ENCODE measurements at places on chromosomes 3 and 15.

- no peak for DNase-seq
These were observed 4.7 kb downstream of the KBTBD13 start for GRCh38 chr15:65081270-65081669.

GRCh38 chr3:193641440-193641775, 48.4 kb downstream of the OPA1 start:
- DNase-seq, result no peak

DNA sequence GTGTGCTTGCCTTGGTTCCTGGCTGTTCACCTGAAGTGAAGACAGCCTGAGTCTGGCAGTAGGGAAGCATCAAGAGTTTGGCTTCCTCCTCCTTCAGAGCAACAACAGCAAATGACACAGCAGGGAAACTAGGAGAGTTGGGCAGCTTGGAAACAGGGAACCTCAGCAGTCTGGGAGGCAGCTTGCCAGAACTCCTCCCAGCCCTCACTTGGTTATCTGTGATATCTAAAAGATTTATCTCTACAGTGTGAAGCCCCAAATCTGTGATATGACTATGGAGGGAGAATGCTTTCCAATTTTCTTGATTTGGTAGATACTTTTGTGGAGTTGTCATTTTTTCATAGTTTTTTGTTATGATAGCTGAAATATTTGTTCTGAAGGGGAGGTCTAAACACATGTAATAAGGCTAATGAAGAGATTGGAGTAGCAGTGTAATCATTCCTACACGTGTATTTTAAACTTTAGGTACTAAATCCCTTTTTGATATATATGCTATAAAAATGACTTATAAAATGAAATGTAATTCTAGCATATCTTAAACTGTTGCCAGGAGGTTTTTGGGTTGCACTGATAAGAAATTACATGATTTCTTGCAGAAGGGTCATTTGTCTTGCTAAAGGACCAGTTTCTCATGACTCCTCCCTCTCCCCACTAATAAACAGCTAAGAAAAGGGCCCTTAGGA, 20.8 kb downstream of the UBE2E1 start:
- DNase-seq, result no peak

DNA sequence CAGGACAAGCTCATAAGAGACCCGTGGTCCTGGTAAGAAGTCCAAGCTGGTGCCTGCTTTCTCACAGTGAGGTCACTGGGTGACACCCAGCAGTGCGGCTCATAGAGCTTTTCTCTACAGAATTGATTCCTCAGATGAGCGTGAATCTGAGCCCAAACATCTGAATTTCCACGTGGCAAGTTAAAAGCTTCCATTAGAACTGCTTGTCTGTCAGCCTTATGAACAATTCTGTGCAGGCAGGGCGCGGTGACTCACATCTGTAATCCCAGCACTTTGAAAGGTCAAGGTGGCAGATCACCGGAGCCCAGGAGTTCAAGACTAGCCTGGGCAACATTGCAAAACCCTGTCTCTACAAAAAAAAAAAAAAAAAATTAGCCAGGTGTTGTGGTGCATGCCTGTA, 113.1 kb upstream of the ABHD17C start:
- DNase-seq, result no peak

DNA sequence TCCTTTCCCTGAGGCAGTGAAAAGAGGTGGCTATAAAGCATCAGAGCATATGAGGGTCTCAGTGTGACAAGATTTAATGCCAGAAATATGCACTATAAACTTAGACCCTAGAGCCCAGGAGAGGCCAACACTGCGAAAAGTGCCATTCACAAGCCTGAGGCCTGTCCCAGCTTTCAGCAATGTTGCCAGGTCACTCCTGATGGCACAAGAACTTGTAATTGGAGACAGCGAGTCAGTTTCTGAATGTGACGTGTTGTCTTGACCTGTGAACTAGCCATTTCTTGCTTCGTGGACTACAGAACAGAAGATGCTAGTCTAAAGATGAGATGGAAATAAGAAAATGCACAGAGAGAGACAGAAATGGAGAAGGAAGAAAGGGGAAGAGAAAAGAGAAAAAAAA, 87.9 kb downstream of the WDR72 start:
- no peak for DNase-seq

DNA sequence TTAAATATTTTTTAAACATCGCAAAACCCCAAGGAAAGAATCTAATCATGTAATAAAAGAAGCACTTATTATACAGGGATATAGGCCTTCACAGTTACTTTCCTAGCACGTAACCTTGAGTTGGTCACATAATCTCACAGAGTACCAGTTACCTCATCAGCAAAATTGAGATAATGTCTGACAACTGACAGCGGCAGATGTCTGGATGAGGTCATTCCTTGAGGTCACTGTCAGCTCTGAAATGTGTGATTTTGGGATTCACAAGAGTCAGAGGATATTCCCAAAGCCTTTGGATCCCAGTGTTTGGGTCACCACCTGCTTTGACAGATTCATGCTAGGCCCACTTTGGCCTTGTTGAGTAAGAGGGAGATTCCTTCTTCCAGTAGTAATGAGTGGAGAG, 151.4 kb upstream of the SEMA6D start:
- no peak for DNase-seq

DNA sequence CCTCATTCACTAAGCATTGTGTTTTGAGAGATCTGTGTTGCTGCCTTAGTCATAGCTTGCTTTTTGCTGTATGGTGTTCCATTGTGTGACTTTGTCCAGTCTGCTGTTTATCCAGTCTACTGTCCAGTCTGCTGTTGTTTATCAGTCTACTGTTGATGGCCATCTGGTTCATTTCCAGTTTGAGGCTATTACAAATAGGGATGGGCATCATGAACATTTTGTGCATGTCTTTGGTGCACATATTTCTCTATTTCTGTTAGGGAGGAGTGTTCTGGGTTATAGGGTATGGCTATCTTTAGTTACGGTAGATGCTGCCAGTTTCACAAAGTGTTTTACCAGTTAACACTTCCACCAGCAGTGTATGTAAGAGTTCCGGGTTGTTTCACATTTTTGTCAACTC, 22.2 kb upstream of the CLEC3B start:
- DNase-seq, result no peak

- DNase-seq, result no peak
These were observed 69.7 kb downstream of the FMN1 start for GRCh38 chr15:33124811-33125210.

GRCh38 chr15:64749167-64749566, 26.2 kb downstream of the RBPMS2 start:
- no peak for DNase-seq

- DNase-seq, result no peak
These were observed 52.3 kb downstream of the PGPEP1L start for GRCh38 chr15:98955331-98955730.

DNA sequence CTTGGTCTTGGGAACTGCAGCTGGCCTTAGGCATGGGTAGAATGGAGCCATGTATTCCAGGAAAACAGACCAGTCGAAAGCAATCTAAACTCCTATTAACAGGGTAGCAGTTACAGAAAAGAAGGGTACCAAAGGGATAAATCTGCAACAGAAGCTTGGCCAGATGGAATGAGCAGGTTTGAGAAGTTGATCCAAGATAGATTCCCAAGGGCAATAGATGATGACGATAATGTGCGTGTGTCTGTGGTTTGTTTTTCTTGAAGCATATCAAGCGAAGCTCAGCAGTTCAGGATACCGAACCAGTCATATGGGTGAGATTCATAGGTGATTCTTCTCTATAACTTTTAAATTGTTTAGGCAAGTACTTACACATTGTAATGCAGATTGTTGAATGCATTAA, 203.8 kb upstream of the SEMA6D start:
- DNase-seq, result no peak

GRCh38 chr3:154728285-154728684, 298.3 kb upstream of the GPR149 start:
- no peak for DNase-seq

- DNase-seq, result peak; percentile 65
These were observed 69.2 kb upstream of the COL6A5 start for GRCh38 chr3:130276203-130276803.

GRCh38 chr3:19662486-19662885, 271.5 kb downstream of the EFHB start:
- no peak for DNase-seq

GRCh38 chr3:14235912-14236295, 57.3 kb downstream of the LSM3 start:
- DNase-seq, result no peak

- DNase-seq, result peak; percentile 57
These were observed 410.6 kb upstream of the WNT5A start for GRCh38 chr3:55897573-55898224.

- DNase-seq, result peak; percentile 44
These were observed 141.6 kb upstream of the SLC2A2 start for GRCh38 chr3:171168086-171168485.

DNA sequence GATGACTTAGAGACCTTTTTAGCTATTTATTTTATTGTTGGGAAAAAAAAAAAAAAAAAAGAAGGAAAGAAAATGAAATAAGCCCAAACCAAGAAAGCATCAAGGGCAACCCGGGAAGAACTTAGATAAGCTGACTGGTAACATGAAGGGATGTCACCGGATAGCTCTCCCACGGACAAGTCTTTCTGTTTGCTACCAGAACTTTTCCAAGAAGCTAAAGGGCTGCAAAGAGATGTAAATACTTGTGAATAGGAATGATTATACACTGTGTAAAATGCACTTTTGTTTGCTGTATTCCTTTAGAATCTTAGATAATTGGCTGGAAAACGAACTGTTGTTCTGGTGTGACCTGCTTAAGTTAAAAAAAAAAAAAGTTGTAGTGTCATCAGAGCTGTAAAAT, 2.8 kb downstream of the FOXB1 start:
- peak; percentile 42 for DNase-seq

GRCh38 chr3:161781381-161781780, 284.8 kb downstream of the OTOL1 start:
- no peak for DNase-seq

- peak; percentile 51 for DNase-seq
These were observed 57.0 kb downstream of the NEK10 start for GRCh38 chr3:27312044-27312668.

DNA sequence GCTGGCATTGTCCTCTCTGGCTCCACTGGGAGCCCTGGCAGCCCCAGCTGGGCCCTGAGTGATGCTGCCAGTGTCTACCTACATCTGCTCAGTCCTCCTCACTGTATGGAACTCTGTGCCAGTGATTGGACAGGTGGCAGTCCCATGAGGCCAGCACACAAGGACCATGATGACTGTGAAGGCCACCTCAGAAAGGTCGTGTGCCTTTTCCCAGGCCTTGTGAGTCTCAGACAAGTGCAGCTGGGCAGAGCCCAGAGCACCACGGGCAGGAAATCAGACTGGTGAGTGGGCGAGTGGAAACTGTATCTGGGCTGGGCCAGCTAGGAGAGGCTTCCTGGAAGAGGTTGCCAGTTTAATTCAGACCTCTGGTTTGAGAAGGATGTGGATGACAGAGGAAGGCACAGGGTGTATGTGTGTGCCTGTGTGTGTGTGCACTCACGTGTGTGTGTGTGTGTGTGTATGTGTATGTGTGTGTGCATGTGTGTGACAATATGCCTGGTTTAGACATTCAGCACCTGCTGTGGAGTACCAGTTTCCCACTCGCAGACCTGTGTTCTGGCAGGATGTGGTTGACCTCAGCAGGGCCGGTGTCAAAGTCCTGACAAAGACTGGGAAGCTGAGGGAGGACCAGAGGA, 7.0 kb downstream of the MAPKAPK3 start:
- no peak for DNase-seq

DNA sequence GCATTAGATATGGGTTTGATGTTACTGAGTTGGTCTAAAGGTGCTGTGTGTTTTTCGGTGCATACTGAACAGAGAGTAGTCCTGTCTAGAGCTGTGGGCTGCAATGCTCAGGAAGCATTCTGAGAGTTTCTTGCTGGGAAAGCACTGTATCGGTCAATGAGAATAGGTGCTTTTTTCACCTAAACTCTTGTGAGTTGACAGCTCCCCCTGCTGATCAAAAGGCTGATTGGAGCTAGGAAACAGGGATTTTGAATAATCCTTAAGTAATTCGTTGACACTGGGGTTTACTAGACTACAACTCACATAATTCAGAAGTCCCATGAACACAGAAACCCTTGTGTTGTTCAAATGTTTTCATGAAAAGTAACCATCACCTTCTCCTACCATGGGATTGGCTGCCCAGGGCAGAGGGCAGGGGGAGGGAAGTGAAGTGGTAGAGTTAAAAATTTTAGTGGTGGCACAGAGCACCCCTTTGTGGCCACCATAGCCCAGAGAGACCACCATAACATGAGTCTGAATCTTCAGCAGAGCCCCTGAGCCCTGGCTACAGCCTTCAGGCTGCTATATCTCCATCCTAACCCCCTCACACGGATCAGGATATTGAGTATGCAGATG, 13.0 kb upstream of the MANF start:
- peak; percentile 88 for DNase-seq

DNA sequence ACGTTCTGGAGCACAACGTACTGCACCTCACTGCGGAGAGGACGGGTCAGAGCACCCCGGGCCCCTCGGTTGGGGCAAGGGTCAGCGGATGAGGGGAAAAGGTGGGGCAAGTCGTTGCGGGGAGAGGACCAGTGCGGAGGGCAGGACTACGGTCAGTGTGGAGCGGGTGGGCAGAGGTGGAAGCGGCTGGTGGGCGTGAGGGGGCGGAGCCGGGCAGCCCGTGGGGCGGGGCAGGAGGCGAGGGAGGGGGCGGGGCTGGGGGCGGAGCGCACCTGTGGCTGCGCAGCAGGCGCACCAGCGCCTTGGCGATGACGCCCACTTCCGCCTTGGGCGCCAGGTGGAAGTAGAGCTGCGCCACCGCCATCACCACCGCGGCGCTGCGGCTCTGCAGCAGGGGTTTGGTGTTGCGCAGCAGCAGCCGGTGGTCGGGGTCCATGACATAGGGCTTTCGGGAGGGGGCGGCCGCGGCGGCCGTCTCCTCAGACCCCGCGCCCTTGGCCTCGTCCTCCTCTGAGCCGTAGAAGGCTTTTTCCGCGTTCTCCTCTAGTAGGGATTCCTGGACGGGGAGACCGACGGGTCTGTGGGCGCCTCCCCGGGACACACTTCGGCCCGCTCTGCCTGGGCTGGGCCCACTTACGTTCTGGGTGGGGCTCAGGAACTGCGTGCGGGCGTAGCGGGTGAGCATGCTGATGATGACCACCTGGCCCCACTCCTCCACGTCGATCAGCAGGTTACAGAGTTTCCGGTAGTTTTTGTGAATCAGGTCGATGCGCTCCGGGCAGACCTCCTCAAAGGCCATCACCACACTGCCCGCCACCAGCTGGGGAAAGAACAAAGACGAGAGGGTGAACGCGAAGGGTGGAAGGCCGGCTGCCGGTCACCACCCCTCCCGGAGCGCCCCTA, 29.2 kb downstream of the AP3B2 start:
- DNase-seq, result peak; percentile 89

- no peak for DNase-seq
These were observed 167.8 kb downstream of the TAFA4 start for GRCh38 chr3:68764554-68764953.
